ENCODE measurements at places on chromosomes 5 and 9.
A peak's percentile ranks its signal among the peaks of the same experiment; 100 is the strongest.

DNA sequence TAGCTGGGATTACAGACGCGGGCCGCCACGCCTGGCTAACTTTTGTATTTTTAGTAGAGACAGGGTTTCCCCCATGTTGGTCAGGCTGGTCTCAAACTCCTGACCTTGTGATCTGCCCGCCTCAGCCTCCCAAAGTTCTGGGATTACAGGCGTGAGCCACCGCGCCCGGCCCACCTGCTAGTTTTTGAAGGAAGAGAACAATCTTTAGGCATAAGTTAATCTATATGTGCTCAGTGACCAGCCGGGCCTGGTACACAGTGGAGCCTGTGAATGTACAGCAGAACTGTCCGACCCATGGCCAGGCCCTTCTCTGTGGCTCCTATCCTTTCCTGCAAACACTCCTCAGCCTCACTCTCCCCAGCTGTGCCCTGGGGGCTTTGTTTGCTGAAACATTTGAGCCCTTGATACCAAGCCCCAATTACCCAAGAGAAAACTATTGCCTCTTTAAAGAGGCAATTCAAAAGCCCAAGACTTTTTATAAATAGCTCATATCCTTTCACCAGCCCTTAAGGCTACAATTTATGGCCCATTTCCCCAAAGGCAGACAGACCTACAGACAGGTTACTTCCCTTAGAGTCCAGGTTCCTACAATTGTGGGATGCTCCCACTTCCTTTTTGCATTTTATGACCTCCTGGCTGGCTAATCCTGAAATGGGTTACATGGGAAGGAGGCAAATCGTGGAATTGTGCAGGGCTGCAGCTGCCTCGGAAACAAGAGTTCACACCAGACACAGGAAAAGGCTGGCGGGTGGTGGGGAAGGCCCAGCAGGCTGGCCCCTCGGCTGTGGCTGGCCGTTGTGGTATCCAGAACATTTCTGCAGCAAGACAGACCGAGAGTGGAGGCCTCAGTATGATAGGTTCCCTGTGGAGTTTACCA, 37.5 kb downstream of the SPRY4 start:
- DNase-seq = no peak

GRCh38 chr5:92364986-92365550, 982.0 kb upstream of the ARRDC3 start:
- no peak for DNase-seq

- DNase-seq = no peak
Observed at GRCh38 chr9:28407351-28407750, 834.1 kb upstream of the C9orf72 start.

DNA sequence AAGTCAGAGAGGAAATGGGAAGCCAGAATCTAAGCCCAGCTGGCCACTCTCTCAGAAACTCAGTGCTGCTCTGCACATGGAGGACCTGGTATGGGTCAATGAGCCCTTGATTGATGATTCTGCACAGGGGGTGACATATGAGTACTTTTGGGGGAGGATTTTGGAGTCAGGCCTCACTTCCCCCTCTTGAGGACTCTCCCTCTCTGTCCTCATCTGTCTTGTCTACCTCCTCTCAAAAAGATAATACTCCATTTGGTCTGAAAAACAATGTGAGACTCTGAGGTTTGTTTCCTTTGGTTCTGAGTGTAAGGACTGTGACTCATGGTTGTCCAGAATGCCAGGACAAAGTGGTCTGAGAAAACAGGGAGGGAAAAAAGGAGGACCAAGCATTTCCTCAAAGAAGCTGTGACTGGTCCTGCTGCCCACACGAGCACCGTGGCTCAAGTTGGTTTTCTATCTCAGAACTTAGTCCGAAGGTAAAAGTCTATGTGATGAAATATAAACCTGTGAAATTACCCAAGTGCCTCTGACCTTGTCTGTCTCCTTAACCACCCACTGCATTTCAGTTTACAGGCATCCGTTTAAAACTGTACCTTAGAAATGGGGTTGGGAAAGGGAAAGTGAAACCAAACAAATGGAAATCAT, 11.1 kb downstream of the TTC39B start:
- DNase-seq = no peak

DNA sequence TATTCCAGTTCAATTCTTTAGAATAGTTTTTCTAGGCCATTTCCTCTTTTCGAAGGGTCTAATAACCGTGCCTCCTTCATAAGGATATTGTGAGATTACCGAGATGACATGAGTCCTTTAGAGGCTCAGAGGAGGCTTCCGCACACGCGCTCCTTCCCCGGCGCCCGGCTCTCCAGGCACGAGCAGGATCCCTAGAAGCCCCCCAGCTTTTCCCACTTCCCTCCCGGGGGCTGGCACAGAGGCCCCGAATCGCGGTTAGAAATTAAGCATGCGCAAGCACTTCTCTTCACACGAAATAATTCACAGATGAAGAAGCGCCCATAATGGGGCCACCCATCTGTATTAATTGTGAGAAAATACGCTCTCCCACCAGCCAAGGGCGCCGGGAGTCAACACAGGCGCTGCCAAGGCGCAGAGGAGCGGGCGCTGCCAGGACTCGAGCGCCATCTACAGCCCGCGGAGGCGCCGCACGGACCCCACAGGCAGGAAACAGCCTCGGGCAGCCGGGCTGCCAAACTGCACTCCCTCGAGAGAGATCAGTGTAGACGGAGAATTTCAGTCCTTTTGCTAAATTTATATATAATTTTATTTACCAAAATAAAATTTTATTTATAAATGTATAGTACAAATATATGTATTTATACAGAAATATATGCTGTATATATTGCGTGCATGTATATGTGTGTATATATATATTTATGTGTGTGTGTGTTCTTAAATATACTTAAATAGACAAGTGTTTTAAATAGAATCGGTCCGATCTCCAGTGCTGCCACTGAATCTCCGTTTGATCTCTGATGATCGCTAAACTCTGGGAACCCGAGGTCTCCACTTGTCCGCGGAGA, 258.1 kb upstream of the NFIL3 start:
- DNase-seq = peak; percentile 64

- no peak for DNase-seq
Observed at GRCh38 chr5:1511048-1511447, 12.7 kb downstream of the LPCAT1 start.

- no peak for DNase-seq
Observed at GRCh38 chr9:126014726-126015125, 267.6 kb downstream of the PBX3 start.

- no peak for DNase-seq
Observed at GRCh38 chr9:116663581-116663980, 23.5 kb upstream of the TRIM32 start.

DNA sequence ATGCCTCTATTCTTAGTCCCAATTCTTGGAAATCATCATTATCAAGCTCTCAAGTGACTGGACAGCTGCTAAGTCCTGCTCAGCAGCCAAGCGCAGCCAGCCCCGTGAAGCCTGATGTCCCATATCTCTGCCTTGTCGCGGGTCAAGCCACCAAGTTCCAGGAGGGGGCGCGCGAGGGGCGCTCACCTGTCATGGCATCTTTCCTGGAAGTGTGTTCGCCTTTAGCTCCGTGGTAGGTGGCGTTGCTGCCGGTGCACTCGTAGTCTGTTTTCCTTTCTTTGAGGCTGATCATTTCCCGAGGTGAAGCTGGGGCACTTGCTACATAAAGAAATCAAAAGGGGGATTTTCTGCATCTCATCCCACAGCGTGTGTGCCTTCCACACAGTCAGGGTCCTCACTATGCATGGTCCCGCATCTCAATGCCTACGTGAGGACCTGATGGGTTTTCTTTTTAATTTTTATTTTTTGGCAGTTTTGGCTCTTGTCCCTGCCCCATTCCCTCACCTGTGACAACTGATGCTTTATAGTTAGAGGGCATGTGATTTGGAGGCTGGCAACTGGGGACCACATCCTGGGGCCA, 227.0 kb upstream of the DAP start:
- DNase-seq = peak; percentile 46

- DNase-seq = no peak
Observed at GRCh38 chr5:175682664-175683063, 24.8 kb downstream of the HRH2 start.

DNA sequence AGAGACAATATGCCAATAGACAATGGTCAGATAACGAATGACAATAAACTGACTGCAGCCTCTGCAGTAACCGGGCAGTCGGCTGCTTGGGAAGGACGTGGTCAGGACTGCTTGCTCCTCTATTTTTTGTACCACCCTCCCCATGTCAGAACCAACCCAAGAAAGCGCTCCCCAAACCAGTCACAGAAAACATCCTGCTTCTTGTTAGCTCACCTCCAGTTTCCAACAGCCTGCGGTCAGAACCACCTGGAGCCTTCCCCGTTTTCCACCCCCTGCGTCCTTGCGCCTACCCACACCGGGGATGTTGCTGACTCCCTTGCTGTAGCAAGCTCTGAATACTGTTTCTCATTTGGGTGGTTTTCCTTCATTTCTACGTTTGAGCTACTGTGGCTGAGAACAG, 1.7 kb upstream of the MRNIP start:
- DNase-seq = no peak

- peak; percentile 27 for DNase-seq
Observed at GRCh38 chr9:136618580-136619547, 43.9 kb upstream of the EGFL7 start.

- DNase-seq = no peak
Observed at GRCh38 chr5:155575861-155576260, 562.3 kb downstream of the KIF4B start.

GRCh38 chr9:120366644-120367019, 213.3 kb downstream of the CDK5RAP2 start:
- no peak for DNase-seq

DNA sequence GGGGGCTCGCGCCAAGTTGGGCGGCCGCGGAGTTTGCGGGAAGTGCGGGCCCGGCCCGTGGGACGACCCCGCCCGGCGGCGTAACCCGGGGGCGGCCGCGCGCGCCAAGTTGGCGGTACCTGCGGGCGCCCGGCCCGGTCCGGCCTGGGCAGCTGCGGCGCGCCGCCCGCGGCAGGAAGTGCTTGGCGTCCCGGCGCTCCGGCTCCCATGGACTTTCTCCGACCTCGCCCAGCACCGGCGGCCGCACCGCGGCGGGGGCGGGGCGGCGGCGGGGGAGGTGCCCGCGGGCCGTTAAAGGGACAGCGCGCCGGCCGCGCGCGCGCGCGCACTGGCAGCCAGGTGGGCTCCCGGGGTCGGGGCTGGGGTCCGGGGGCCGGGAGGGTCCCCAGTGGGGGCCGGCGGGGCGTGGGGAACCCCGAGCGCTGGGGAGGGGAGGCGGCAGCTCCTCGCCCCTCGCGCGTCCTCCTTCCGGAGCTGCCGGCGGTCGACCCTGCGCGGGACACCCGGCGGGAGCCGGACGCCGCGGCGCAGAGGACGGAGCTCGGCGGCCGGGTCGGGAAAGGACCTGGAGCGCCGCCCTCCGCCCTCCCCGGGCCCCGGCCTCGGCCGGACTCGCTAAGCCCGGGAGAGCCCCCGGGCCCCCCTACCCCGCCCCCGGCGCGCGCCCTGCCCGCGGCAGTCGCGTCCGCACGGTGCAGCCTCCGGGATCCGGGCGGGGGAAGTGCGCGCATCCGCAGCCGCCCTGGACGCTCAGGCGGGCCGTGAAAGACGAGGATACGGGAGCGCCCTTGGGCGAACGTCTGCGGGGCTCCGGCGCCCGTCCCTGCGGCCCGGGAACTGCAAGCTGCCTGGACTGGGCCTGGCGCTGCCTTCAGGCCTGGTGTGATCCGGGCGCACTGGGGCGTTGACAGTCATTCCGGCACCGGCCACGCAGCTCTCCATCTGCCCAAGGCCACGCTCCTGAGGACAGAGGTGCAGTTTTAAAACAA, at the start of gene NACC2:
Gene NACC2, minus strand, starts transcription at position 220 of the 989 bp plus-strand sequence. CDS start 44,768 bp downstream, outside the sequence.
- no peak for DNase-seq

GRCh38 chr5:111251921-111252320, 27.7 kb downstream of the CAMK4 start:
- DNase-seq = no peak

GRCh38 chr9:35598866-35599590, 6.0 kb upstream of the TESK1 start:
- no peak for DNase-seq

GRCh38 chr9:121557581-121558447, 58.2 kb upstream of the GGTA1 start:
- no peak for DNase-seq

DNA sequence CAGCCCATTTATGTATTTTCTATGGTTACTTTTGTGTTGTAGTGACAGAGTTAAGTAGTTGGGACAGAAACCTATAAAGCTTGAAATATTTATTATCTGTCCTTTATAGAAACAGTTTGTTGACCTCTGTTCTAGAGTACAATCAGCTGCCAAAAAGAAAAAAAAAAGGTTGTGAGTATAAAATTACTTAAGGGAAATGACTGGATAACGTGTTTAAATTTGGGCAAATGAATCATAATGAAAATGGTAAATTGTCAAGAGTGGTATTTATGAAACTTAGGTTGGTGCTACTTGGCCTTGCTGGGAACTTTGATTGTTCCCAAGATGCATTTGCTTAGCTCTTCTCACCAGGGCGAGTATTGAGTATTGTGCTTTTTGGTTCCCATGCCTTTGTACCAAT, 70.2 kb upstream of the IL6ST start:
- no peak for DNase-seq

GRCh38 chr5:154273028-154273617, 82.6 kb downstream of the GALNT10 start:
- DNase-seq = peak; percentile 5

- DNase-seq = no peak
Observed at GRCh38 chr5:34653708-34654107, 2.4 kb upstream of the RAI14 start.

- DNase-seq = no peak
Observed at GRCh38 chr9:35257986-35258659, 96.3 kb downstream of the UNC13B start.

- no peak for DNase-seq
Observed at GRCh38 chr5:52684051-52684450, 103.7 kb upstream of the ITGA1 start.

DNA sequence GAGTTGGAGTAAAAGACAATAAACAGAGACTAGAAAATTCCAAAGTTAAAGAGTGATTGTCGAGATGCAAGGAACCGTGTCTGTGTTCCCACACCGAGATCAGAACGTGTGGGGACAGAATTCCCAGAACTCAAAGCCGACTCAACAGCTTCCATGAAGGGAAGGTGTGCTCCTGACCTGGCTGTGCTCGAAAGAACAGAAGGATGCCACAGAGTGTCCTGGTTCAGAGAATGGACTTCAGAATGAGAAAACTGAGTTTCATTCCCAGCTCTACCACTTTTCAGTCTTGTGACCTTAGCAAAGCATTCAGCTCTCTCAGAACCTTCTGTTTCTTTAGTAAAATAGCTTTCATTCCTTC, 420.0 kb upstream of the SLC30A5 start:
- no peak for DNase-seq

GRCh38 chr5:40089269-40089668, 590.4 kb upstream of the PTGER4 start:
- no peak for DNase-seq

DNA sequence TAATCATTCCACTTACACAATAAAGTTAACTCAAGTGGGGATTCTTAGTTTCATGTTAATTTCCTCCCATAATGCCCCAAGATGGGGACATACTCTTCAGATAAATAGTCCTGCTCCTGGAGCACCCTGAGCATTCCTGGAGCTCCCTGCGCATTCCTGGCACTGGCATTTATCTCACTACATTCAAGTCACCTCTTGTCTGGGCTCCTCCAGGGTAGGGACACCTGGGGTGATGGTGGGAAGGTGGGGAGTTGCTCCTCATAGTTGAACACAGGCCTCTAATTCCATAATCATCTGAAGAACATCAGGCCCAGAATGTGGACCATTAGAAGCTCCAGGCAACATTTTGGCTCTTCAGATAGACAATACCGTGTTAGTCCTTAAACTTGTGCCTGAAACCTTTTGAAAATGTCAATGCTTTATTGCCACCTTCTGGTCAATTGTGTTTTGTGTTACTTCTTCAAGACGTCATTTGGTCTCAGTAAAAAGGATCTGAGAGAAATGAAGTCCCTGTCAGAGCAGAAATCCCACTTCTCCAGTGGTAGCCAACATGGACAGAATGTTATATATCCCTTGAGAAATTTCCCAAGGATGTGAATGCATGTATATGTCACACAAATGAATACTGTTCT, 14.2 kb upstream of the AGGF1 start:
- no peak for DNase-seq

Data from effector memory CD8-positive, alpha-beta T cell (primary cell).